ENCODE measurements at places on chromosomes 5 and 9. TPM values are rescaled to one million over a fixed set of nuclear protein-coding genes. Genes with fewer than 3 reads are reported as not detected.

Gene PHF24
- not detected for total RNA-seq

DNA sequence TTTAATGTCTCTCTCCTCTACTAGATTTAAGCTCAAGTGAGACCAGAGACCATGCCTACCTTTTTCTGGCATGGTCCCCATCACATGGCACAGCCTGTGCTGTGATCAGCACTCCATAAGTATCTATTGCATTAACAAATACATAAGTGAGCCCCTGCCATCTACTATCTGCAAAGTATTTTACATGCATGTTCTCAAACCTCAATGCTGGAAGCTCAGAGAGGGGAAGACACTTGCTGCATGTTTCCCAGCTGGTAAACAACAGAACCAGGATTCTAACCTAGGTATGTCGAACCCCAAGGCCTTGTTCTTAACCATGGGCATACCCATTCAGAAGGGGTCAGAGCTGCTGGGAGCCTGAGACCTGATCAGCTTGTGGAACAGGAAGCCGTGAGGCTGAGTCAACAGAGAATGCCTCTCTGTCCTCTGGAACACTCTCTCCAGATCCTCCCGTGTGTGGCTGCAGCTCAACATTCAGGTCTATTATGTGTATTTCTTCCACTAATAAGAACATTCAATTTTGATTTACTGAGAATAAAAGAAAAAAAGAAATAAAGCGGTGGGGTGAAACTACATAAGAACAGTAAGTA lies 232.5 kb upstream of the MSX2 start:
- DNase-seq = no peak

DNA sequence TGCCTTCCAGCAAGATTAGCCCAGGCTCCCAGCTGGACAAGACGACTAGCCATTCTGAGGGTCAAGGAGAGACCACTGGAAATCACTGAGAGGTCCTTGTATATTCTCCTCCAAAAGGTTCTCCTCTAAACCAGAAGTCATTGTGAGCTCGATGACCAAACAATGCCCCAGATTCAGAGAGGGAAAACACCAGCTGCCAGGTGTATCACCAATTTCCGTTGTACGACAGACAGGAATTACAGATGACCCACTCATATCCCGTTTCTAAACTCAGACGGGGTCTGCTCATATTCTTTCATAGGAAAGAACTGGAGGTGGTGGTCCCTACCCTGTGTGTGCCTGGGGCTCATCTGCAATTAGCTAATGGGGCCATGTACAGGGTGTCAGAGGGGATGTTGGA lies 14.2 kb downstream of the FAXDC2 start:
- no peak for DNase-seq

DNA sequence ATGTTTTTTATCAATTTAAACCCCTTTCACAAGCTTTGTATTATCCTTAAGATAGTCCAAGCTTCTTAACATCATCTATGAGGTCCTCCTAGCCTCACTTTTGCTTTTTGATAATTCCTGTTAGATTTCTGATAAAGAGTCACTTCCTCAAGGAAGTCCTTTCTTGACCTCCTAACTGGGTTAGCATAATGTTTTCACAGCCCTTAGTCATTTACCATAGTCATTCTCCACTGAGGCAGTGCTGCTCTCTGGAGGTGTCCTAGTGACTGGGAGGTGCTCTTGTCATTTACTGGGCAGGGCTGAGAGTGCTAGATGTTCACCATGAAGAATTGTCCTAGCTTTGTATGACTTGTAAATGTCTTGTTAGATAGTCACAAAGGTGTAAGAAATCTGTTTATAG lies 26.4 kb downstream of the TNPO1 start:
- DNase-seq = no peak

GRCh38 chr9:37283730-37284325 lies 138.7 kb upstream of the GRHPR start:
- DNase-seq = peak; percentile 72

DNA sequence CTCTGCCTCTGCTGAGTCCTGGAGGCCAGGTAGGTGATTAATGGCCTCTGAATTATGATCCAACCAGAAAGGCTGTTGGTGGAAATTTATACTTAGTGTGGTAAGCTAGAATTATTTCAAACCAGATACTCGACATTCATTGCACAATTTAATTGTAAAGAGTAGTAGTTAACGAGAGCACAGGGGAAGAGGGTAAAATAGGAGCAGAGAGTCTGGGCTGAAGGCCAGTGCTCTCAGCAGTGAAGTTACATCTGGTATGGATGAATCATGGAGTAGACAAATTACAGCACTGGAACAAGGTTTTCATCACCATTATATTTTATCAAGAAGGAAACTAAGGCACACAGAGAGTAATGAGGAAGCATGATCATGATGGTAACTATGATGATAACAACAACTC lies 92.5 kb downstream of the TLR4 start:
- DNase-seq = no peak

DNA sequence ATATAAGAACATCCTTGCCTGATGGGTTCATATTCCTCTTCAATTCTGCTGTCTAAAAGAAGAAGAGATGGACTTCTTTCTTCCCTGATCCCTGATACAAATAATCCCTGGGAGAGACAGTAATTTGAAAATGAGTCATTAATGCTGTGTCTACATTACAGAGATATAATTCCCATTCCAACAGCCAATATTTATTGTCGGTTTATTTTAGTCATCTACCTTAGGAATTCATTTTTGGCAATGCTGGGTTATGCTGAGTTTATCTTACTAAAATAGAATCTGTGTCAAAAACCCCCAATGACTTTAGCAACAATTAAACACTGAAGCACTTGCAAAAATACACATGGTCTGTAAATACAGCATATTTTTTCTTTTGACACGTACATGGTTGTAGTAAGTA lies 23.9 kb downstream of the ZNF474 start:
- no peak for DNase-seq

DNA sequence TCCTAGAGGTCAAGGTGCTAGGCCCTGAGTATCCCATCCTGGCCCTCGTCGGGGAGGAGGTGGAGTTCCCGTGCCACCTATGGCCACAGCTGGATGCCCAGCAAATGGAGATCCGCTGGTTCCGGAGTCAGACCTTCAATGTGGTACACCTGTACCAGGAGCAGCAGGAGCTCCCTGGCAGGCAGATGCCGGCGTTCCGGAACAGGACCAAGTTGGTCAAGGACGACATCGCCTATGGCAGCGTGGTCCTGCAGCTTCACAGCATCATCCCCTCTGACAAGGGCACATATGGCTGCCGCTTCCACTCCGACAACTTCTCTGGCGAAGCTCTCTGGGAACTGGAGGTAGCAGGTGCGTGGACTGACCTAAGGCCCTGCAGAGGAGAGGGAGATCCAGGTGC lies 7.9 kb downstream of the BTNL9 start:
- DNase-seq = no peak

Gene ITK
- total RNA-seq = 0.80 TPM

All from GM12878 (cell line).